ENCODE measurements at places on chromosomes 2 and 18.

GRCh38 chr2:3667151-3667631 lies 9.2 kb downstream of the ALLC start:
- DNase-seq, result no peak

DNA sequence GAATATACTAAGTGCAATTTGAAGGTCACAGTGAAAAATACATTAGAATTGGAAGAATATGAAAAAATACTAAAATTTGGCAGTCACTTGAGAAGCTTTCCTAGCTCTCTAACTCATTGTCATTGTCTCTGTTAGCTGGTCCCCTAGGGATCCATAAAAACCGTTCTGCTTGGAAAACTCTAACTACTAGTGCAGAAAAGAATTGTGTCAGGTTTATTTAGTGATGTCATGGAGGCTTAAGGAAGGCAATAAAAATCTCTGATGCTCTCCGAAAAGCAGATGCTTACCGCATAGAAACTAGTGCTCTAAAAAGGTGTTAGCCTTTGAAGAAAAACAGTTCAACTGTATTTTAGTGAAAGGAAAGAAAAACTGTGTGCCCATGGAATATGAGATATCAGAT lies 150.1 kb upstream of the DLGAP1 start:
- DNase-seq, result no peak

- no peak for DNase-seq
These were observed 192.9 kb downstream of the HAUS1 start for GRCh38 chr18:46297124-46297523.

- DNase-seq, result no peak
These were observed 20.4 kb downstream of the ADI1 start for GRCh38 chr2:3498783-3499394.

GRCh38 chr2:197240421-197241041 lies 70.0 kb downstream of the ANKRD44 start:
- no peak for DNase-seq

GRCh38 chr2:145599756-145600155 lies 1079.8 kb upstream of the ZEB2 start:
- no peak for DNase-seq

- no peak for DNase-seq
These were observed 95.8 kb upstream of the DAPL1 start for GRCh38 chr2:158699323-158699722.

Data from amygdala (tissue), 56 donors.